ENCODE measurements at places on chromosomes 7 and 10.
A peak's percentile ranks its signal among the peaks of the same experiment; 100 is the strongest.

DNA sequence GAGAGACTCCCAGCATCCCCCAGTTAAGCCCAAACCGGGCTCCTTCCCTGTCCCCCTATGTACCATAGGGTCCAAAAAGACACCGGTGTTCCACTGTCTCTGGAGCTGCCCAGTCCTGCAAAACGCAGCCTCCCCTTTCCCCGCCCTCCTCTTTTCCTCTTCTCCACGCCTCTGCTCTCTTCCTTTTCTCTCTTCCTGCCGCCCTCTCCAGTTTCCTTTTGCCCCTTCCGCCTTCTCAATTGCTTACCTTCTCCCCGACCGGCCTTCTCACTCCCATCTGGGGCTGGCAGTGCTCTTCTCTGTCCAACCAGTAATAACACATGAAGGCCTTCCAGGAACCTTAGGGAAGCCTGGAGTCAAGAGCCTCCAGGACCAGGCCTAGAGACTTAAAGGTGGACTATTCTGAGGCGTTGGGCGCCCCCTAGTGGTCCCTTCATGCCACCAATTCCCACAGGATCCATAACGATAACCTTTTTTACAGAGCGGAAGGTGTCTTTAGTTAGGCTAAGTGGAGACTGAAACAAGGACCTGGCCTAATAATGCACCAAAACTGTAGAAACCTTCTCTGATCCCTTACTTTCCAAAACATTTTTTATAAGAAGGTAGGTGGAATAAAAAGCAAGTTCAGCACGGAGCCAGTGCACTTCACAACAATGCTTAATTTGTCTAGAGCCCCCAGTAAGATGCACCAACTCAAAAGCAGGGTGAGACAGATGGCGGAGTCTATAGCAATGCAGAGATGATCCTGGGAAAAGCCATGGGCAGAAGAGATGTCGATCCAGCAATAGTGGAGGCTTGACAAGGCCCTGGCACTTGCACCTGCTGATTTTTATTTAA is 27.2 kb upstream of the MSRB2 start:
- peak; percentile 75 for DNase-seq

- DNase-seq = no peak
Measured at GRCh38 chr10:10223131-10223530, 794.5 kb upstream of the CELF2 start.

- DNase-seq = no peak
Measured at GRCh38 chr10:23829556-23829955, 379.4 kb upstream of the KIAA1217 start.

GRCh38 chr7:148553979-148554378 is 36.6 kb upstream of the C7orf33 start:
- DNase-seq = no peak

GRCh38 chr7:68014031-68014736 is 1017.6 kb downstream of the TYW1 start:
- no peak for DNase-seq

GRCh38 chr7:21066221-21066620 is 279.5 kb upstream of the SP8 start:
- DNase-seq = no peak

GRCh38 chr7:69062020-69062765 is 536.1 kb upstream of the AUTS2 start:
- DNase-seq = peak; percentile 44

DNA sequence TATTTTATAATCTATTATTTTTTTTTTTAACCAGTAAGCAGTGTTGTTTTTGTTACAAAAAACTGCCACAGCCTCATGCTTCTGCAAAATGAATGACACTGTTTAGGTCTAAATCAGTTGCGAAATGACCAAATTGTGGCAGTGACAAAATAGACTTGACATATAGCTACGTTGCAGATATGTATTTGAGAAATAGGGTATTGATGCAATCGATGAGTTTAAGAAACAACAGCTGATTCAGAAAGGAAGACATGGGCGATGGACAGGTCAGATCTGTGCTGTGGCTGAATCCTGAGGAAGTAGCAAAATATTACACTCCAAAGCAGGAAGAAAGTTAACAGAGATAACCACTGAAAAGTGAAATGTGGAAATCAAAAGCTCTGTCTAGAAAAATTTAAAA is 89.0 kb upstream of the STEAP4 start:
- no peak for DNase-seq

- no peak for DNase-seq
Measured at GRCh38 chr7:19118636-19119371, 1.4 kb upstream of the TWIST1 start.

DNA sequence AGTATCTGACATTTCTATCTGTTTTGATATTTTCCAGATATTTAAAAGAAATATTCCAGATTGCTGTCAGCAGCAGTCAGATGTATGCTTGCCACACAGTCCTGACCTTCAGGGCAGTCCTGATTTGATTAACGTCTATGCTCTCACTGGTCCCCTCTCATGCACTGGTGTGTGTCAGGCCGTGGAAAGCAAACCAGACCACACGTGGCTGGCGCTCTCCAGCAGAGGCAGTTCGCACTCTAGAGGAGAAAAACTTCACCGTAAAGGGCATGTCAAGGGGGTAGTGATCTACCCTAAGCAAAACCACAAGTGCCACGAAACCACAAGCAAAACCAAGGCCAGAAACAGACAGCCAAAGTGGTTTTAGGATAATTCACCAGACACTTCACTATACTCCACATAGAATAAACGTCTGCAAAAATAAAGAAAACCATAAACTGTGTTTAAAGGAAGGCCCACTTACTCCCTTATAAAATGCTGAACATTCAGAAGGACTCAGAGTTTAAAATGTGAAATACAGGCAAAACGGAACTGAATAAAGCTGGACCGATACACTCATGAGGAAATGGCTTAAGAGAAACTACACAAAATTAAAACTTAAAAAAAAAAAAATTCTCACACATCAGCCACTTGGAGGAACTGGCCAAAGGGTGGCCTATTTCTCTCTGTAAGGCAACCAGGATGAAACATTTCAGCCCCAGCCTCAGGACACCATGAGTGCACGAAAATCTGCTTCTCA is 26.4 kb downstream of the PARP12 start:
- peak; percentile 15 for DNase-seq

- no peak for DNase-seq
Measured at GRCh38 chr10:11949152-11949551, 93.5 kb downstream of the UPF2 start.

DNA sequence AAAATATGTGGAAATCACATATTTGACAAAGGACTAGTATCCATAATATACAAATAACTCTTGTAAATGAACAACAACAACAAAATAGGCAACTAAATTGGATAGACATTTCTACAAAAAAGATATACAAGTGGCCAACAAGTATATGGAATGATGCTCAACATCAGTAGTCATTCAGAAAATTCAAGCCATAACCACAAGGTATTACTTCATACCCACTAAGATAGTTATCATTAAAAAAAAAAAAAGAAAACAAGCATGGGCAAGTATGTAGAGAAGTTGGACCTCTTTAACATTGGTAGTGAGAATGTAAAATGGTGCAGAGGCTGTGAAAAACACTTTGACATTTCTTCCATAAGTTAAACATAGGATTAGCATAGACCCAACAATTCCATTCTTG is 80.8 kb downstream of the CYP26A1 start:
- no peak for DNase-seq

GRCh38 chr7:139482662-139483466 is 609 bp downstream of the KLRG2 start:
- DNase-seq = peak; percentile 20

GRCh38 chr7:114128880-114129279 is 210.1 kb upstream of the PPP1R3A start:
- no peak for DNase-seq

DNA sequence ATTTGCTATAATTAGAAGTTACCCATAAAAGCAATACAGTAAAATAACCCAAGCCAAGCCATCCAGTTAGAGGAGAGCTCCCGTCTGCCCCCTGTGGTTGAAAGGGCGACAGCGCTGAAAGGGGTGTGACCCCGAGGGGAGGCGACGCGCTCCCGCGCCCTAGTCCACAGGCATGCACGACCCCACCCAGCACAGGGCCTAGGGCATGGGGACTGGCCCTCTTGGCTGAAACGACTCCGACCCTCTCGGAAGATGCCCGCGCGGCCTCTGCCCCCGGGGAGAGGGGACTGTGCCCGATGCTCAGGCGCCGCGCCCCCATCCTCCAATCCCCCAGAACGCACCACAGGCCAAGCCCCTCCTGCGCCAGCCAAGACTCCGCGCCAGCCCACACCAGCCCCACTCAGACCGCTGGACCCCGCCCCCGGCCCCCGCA is 64.0 kb downstream of the CSGALNACT2 start:
- DNase-seq = peak; percentile 26

- no peak for DNase-seq
Measured at GRCh38 chr7:142345811-142346210, 88.0 kb upstream of the PRSS58 start.

GRCh38 chr10:47438857-47439474 is 44.9 kb downstream of the ANXA8 start:
- DNase-seq = peak; percentile 82

- DNase-seq = peak; percentile 79
Measured at GRCh38 chr10:17074541-17074847, 55.1 kb downstream of the CUBN start.

GRCh38 chr10:427761-428519 is 261.5 kb downstream of the DIP2C start:
- DNase-seq = no peak

GRCh38 chr10:124909563-124909962 is 32.4 kb upstream of the ZRANB1 start:
- DNase-seq = no peak

GRCh38 chr7:137454246-137454724 is 110.8 kb upstream of the PTN start:
- peak; percentile 72 for DNase-seq

- DNase-seq = peak; percentile 94
Measured at GRCh38 chr7:93914581-93915066, 6.9 kb upstream of the GNG11 start.

DNA sequence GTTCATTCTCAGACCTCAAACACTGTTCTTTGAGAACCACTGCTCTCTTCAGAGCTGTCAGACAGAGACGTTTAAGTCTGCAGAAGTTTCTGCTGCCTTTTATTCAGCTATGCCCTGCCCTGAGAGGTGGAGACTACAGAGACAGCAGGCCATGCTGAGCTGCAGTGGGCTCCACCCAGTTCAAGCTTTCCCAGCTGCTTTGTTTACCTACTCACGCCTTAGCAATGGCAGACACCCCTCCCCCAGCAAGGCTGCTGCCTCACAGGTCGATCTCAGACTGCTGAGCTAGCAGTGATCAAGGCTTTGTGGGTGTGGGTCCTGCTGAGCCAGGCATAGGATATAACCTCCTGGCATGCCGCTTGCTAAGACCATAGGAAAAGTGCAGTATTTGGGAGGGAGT is 80.5 kb upstream of the CYP2C9 start:
- no peak for DNase-seq

DNA sequence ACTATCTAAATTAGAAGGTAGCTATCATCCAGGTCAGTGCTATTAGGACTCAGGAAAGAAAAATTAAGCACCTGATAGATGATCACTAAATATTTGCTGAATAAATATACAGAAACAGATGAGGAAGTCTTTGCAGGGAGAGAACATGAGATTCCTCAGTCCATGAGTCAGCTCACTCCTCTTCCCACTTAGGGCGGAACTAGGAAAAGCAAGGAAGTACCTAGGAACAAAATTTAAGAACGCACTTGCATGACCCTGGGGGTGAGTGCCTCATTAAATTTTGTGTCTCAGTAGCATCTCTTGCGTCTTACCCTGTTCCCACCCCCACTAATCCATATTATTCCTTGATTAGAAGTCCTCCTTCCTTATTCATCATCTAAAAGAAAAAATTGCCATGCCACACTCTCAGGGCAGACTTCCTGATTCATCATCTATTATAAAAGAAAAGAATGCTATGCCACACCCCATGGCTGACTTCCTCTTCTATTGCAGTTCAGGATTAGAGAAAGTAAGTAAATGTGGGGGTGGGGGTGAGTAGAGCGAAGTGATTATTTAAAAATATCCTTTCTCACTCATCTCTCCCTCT is 208.8 kb downstream of the THSD7A start:
- peak; percentile 12 for DNase-seq

GRCh38 chr7:51789489-51789888 is 472.9 kb upstream of the COBL start:
- no peak for DNase-seq

DNA sequence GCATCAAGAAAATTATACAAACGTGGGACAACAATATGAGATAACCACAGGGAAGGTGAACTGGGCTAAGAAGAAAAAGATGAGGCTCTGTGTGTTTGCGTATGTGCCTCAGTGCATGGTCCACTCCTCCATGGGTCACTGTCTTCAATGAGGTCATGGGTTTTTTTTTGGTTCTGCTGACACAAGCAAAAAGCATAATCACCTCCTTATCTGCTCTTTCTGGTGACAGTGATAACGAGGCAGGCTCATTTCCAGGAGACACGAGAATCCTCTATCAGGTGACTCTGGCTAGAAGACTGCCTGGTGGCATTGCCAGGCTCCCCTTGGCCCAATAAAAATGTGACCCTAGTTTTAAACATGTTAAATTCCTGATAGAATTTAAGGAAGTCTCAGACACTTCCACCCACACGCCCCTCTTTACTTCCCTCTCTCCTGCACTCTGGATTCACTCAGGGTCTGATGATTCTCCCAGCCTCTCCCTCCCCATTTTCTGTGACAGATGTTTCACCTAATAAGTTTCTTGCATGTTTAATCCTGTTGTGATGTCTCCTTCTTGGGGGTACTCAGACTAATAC is 35.3 kb upstream of the CDCA7L start:
- no peak for DNase-seq

GRCh38 chr10:89522463-89522862 is 12.9 kb downstream of the SLC16A12 start:
- peak; percentile 69 for DNase-seq

Measured in cardiac fibroblast (primary cell).